Type B pancreatic cell (in vitro differentiated cells): ENCODE measurements at places on chromosomes 5 and 9.

GRCh38 chr5:64958757-64959391 is 190.1 kb downstream of the CWC27 start:
- DNase-seq = no peak

DNA sequence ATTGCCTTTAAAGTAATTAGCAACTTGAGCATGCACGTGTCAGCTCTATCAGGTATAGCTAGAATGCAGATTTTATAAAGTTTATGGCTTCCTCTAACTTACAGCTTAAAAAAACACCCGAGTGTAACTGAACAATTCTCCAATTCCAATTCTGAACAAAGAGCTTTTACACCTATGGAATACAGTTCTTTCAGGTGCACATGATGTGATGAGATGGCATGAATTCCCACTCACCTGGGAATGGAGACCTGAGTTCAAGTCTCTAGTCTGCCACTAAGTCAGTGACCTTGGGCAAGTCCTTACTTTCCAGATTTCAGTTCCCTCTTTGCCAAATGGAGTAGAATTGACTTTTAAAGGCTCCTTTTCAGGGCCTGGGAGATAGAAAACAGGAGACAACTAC is 1.8 kb downstream of the ZFAND5 start:
- no peak for DNase-seq

- DNase-seq = no peak
Measured at GRCh38 chr5:83049370-83049885, 27.8 kb downstream of the TMEM167A start.

- DNase-seq = no peak
Measured at GRCh38 chr5:170617533-170618490, 114.0 kb downstream of the KCNIP1 start.

- no peak for DNase-seq
Measured at GRCh38 chr5:15609076-15609725, 109.2 kb downstream of the FBXL7 start.

DNA sequence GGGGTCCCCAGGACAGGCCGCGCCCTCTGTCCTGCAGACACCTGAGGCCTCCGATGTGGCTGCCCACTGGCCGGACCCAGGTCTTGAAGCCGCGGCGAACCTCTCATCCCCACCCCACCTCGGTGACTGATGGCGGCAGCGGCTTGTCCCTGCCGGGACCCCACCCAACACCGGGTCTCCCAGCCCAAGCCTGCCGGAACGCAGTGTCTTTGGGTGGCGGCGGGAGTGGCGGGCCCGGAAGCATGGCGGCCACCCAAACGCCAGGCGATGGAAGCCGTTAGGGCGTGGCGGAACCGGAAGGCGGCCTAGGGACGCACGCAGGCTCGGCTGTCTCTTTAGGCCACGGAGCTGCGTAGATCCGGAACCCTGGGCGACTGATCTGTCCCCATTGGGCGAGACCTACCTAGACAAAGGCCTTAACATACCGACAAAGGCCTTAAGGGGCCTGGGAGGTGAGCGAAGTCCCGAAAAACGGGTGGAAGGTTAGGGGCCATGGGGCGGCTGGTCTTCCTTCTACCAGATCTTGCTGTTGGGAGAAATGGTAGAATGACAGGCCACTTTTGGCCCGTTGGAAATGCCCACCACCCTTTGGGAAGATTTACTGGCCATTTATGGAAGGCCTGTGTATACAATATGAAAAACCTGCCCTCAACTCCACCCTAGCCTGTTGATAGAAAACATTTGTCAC is 94.6 kb upstream of the SMC2 start:
- no peak for DNase-seq

- DNase-seq = no peak
Measured at GRCh38 chr9:6869081-6869948, 111.5 kb downstream of the KDM4C start.

GRCh38 chr9:74172874-74173273 is 324.3 kb upstream of the RORB start:
- DNase-seq = no peak
